ENCODE measurements at places on chromosomes 12 and 14. TPM values are rescaled to one million over a fixed set of nuclear protein-coding genes. Genes with fewer than 3 reads are reported as not detected.
A peak's percentile ranks its signal among the peaks of the same experiment; 100 is the strongest.

DNA sequence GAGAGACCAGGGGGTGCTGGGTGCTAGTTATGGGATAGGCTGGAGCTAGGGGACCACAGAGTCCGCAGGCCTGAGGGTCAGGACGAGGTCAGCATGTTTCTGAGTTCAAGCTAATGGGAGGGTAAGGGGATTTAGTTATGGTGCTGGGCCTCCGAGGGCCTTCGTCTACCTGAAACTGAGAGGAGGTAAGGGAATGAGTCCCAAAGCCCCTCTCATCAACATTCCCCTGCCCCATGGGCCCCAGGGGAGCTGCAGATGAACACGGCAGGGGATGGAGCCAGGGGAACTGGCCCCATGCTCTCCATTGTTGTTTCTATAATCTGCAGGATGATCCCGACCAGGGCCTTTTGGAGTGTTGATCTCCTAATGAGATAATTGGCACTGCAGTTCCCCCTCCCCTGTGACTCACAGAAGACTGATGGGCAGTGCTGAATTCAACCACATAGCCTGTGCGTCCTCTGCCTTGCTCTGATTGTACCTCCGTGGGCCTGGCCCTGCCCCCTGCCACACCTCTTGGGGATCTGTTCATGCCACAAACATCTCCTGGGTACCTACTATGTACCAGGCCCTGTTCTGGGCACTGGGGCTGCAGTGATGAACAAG is 21.4 kb downstream of the FAIM2 start:
- H3K4me1 ChIP-seq, result no peaks in the 10 kb centered on the region
- no peak for DNase-seq
- no peak overlapping the region for H3K27ac ChIP-seq
- H3K36me3 ChIP-seq, result no peaks in the 10 kb centered on the region
- no peaks in the 10 kb centered on the region for H3K27me3 ChIP-seq

DNA sequence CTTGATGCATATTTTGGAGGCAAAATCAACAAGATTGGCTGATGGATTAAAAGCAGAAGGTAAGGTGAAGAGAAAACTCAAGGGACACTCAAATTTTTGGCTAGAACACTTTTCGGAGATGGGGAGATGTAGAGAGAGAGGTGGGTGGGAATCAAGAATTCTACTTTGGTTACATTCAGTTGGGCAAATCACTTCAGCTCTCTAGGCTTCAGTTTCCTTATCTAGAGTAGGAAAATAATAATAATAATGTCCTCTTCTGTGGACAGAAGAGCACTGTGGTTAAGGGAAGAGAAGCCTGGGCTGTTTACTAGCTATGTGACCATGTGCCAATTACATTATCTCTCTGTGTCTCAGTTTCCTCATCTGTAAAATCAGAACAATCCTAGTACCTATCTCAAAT is 23.4 kb upstream of the DHRS2 start:
- no peaks in the 10 kb centered on the region for H3K36me3 ChIP-seq
- H3K27ac ChIP-seq, result no peak overlapping the region
- peaks cover 29% of the 10 kb centered on the region for H3K4me1 ChIP-seq
- no peak overlapping the region for H3K4me3 ChIP-seq

GRCh38 chr14:70754991-70755390 is 54.3 kb downstream of the MAP3K9 start:
- H3K4me3 ChIP-seq, result no peak overlapping the region
- no peaks in the 10 kb centered on the region for H3K4me1 ChIP-seq
- DNase-seq, result no peak

DGKA gene
- 1,410 TPM for total RNA-seq

GRCh38 chr12:43776498-43776897 is 17.7 kb downstream of the IRAK4 start:
- no peak overlapping the region for H3K4me3 ChIP-seq
- no peak overlapping the region for H3K27ac ChIP-seq
- no peaks in the 10 kb centered on the region for H3K4me1 ChIP-seq
- peak; percentile 34 for DNase-seq
- peaks cover 66% of the 10 kb centered on the region for H3K36me3 ChIP-seq

GRCh38 chr12:116480210-116480810 is 78.9 kb upstream of the MAP1LC3B2 start:
- H3K36me3 ChIP-seq, result no peaks in the 10 kb centered on the region
- no peaks in the 10 kb centered on the region for H3K27me3 ChIP-seq
- no peak for DNase-seq
- peaks cover 10% of the 10 kb centered on the region for H3K4me1 ChIP-seq
- no peak overlapping the region for H3K4me3 ChIP-seq

- H3K4me1 ChIP-seq, result no peaks in the 10 kb centered on the region
- H3K4me3 ChIP-seq, result no peak overlapping the region
- H3K36me3 ChIP-seq, result no peaks in the 10 kb centered on the region
- H3K27ac ChIP-seq, result no peak overlapping the region
- H3K27me3 ChIP-seq, result no peaks in the 10 kb centered on the region
- no peak for DNase-seq
Observed at GRCh38 chr14:100755649-100756048, 29.0 kb downstream of the DLK1 start.

- DNase-seq, result no peak
- no peak overlapping the region for H3K27ac ChIP-seq
- H3K4me1 ChIP-seq, result no peaks in the 10 kb centered on the region
- H3K4me3 ChIP-seq, result no peak overlapping the region
- no peaks in the 10 kb centered on the region for H3K36me3 ChIP-seq
Observed at GRCh38 chr14:86221000-86221399, 691.1 kb downstream of the FLRT2 start.

FAM90A1 gene
- not detected for total RNA-seq

DNA sequence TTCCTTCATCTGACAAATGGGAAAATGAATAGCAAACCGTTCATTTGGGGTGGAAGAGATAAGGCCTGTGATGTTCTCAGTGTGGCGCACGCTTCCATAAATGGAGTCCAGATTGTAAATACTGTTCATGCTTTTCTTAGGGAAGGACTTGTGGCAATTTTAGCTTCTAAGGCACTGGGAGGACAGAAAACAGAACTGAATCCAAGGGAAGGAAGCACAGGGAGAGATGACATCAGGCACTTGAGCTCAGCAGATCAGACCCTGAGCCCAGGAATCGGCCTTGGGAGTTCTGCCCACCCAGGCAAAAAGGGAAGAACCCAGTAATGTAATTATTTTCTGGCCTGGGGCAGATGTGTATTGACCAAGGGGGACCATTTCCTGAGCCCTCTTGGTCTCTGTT is 7.2 kb upstream of the SH2B3 start:
- H3K27ac ChIP-seq, result no peak overlapping the region
- H3K4me1 ChIP-seq, result peaks cover 11% of the 10 kb centered on the region

Measured in CD4-positive, alpha-beta memory T cell (primary cell).